ENCODE measurements at places on chromosomes 2 and 18.

DNA sequence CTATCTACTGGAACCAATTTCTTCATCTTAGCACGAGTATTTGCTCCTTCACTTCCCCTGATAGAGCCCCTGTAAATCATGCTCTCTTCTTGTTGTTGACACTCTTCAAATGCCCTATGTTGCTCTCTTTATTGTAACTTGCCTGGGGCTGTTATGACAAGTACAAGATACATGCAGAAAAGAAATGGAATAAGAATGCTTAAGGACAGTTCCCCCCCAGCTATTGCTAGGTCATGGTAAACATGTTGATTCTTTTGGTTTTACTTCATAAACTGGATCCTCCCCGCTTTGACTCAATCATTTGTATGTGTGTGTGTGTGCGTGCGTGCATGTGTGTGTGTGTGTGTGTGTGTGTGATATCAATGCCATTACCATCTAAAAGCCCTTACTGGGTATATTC, 368.5 kb upstream of the CNTNAP5 start:
- no peak for DNase-seq

- no peak for DNase-seq
These were observed 504.8 kb upstream of the LRATD1 start for GRCh38 chr2:14127765-14128164.

DNA sequence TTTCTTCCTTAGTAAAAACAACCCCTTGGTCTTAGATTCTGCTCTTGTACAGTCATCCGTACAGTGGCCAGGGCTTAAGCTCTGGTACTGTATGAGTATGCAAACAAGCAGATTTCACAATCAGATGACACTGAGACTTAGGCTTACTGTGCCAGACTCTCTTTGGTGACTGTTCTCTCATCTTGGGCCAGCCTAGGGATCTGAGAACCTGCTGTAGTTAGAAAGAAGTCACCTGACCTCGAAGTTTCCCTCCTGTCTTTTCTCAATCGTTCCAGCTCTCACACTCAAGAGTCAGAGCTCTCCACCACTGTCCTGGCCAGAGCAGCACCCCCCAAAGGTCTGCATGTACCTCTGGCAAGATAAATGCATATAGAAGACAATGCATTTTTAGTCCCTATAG, 63.2 kb downstream of the ZEB2 start:
- no peak for DNase-seq

DNA sequence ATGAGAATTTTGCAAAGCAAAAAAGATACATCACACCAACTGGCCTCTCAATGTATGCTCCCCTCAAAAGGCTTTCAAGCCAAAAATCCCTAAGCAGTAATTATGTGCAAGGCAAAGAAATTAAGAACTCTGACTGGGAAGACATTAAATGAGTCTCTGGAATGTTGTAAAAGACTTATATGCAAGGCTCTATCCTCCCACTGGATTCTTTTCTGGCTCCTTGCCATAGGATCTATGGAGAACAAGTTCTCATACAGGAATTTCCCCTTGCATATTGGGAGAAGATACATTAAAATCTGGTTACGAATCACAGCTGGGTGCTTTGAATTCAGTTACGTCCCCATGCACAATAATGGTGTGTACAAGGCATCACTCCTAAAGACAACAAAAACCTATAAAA, 73.4 kb upstream of the ATL2 start:
- no peak for DNase-seq

GRCh38 chr2:52933878-52934277, 833.7 kb upstream of the CHAC2 start:
- DNase-seq, result no peak

- DNase-seq, result no peak
These were observed 65.6 kb downstream of the SH3RF3 start for GRCh38 chr2:109194620-109194937.

DNA sequence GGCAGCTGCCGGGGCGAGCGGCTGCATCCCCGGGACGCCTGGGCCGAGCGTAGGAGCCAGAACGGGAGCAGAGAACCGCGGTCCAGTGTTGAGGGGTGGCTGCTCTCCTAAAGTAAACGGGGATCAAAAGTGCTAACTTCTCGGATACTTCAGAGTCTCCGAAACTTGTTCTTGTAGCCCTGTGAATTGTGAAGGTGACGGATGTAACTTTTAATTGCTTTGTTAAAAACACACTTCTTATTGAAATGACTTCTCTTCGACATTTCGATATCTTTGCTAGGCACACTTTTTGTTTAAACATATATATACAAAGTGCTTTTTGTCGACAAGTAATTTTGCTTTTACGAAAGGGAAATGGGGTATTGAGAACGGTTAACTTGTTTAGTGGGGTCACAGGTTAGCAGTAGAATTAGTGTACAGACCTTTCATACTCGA, 540 bp downstream of the ATP9B start:
- DNase-seq, result no peak

- DNase-seq, result no peak
These were observed 13.0 kb downstream of the XDH start for GRCh38 chr2:31401580-31401979.

DNA sequence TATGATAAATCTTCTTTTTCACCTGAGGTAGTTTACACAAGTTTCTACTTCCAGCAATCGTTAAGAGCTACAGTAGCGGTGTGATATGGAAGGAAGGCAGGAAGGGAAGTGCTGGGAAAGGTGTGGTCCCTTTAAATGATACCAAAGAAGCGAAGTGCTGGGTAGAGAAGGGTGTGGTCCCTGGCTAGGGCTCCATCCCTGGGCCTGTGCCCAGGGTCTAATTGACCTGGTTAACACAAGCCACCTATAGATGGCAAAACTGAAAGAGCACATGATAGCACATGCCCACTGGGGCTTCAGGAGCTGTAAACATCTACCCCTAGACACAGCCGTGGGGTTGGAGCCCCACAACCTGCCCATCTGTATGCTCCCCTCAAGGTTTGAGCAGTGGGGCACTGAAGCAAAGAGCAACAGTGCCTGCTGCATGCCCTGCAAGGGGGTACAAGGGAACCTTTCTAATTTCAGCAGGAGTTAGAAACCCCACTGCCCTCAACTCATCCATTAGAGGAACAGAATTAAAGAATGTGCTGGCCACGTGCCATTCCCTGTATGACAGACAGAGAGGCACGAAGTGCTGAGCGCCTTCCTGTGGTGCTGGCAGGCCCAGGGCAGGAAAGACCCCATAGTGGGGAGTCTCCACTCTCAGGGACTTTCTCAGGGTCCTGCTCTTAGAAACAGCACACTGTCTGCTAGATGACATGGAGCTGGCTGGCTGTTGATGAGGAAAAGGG, 153.1 kb upstream of the LMAN1 start:
- DNase-seq, result no peak

- DNase-seq, result no peak
These were observed 779 bp upstream of the LYPD6 start for GRCh38 chr2:149329489-149330126.

- no peak for DNase-seq
These were observed 20.5 kb downstream of the TMEM18 start for GRCh38 chr2:656676-657075.

GRCh38 chr2:1590596-1591460, 153.5 kb downstream of the PXDN start:
- DNase-seq, result no peak

GRCh38 chr2:11786191-11786590, 39.8 kb downstream of the LPIN1 start:
- DNase-seq, result no peak

GRCh38 chr2:206001912-206002311, 84.1 kb downstream of the INO80D start:
- no peak for DNase-seq

GRCh38 chr2:143905587-143905986, 614.3 kb downstream of the ZEB2 start:
- no peak for DNase-seq

DNA sequence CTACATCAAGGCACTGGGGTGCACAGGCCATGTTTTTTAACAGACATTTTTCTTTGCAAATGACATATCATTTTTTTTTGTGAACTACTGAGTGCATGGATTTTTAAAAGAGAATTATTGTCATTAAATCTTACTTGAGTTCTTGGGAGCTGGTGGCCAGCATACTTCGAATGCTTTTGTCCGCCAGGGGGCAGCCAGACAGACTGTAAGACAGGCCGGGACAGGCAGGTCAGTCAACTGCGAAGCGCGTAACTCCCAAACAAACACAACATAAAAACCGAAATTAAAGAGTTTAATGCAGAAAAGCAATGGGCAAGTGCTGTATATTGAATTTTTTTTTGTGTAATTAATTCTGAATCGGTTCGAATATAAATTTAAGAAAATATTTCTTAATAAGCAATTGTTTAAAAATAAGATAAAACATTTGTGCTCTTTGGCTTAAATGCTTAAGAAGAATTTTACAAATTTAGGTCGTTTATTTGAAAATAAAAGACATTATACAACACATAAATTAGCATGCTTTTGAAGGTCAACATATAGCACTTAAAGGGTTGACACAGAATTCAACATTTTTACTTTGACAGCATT, 142.2 kb upstream of the PXDN start:
- peak; percentile 38 for DNase-seq

DNA sequence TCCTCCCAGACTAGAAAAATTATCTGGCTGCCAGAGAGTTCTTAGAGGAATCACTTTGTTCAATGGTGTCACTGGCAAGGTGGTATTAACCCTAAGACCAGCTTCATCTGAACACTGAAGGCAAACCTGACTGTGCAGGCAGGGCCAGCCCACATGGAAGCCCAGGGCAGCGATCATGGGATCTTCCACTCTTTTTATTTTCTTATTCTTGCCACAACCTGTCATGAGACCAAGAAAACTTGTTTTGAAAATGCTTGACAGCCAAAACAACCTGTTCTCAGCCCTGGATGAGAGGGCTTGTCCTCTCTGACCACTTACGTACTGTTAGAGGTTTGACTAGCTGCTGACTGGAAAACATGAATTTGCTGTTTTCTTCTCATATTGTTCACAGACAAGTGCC, 75.3 kb upstream of the FOSL2 start:
- no peak for DNase-seq

DNA sequence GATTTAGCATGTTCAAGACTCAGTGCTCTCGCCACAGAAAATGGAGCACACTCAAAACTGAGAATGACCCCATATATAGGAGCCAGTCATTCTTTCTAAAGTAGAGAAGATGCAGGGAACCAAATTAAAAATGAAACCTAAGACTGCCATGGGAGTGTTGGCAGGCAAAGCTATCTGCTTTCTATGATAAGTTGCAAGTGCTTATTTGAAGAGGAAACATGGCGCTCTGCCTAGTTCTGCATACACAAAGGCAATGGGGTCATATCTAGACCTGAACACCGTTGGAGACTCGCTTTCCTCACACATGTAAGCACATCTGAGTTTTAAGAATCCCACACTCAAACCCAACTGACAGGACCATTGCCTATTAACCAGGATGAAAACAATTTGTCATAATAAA, 292.5 kb downstream of the ALK start:
- no peak for DNase-seq

DNA sequence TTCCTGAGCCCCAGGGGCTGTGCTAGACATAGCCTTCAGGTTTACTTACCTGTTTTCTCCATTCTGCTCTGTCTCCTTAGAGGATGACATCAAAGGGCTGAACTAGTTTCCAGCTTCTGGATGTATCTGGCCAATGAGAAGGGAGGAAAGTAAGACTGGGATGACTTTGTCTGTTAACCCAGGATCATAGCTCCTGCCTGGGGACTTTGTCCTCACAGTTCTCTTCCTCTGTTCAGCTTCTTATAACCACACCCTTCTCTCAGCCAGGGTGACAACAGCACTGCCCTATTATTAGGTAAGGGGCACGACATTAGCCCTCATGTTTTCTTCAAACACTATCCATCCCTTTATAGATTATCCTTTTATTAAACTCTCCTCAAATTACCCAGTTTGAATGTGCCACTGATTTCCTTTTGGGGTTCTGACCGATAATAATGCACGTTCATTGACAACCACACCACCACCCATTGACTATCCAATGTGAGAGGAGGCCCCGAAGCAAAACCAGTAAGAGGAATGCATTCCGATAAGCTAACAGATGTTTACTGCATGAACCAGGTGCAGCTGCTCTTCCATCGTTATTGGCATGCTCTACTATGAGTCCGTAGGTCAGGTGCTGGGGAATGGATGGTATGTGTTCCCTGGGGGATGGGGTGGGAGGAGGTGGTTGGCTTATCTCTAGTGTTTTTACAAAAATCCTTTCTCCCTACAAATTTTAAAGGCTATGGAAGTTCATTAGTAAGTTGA, 23.5 kb downstream of the TSN start:
- DNase-seq, result no peak

GRCh38 chr2:65017335-65017734, 28.1 kb downstream of the SLC1A4 start:
- DNase-seq, result no peak

DNA sequence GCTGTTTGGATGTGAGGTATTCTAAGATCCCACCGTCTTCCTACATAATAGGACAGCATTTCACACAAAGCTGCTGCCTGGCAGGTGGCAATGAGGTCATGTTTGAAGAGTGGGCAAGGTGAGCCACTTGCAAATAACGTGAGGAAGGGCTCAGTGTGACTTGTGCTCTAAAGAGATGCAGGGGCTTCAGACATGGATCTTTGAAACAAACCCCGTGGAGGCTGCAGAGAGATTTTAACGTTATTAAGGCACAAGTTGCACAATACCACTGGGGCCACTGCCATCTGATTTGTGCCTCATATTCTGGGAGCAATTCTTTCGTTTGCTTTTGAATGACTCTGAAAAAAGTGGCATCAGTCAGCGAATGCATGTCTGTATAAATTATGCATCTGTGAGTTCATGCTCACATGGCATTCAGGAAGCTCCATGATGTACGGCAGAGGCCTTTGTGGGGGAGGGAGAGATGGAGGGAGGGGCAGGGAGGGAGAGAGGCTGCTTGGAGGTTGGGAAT, 362.0 kb downstream of the SOX11 start:
- no peak for DNase-seq

DNA sequence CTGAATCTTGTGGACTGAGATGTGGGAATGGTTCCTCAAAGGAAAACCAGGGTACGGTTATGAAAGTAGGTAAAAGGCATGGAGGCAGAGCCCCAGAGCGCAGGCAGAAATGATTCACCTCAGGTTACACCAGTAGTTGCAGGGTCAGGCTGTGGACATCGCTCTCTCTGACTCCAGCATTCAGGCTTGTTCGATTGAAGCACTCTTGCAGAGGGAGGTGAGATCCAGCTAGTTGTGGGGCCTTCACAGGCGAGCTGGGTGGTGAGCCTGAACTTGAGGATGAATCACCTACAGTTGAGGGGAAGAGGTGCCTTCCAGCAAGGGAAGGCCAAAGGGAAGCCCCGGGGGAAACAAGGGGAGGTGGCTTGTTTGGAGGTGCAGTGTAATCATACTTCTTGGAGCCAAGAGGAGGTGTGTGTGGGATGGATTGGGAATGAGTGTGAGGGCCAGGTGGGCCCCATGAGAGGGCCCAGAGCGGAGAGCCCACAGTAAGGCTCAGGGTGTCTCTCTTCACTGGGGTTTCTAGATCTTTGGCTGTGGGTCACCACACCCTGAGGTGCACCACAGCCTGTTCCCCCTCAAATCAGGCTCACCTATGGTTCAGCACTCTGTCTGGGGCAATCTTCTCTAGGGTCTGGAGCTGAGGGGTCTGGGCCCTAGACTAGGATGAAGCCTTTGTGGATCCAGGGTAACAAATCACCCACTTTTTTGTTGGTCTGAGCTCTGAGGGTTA, 48.5 kb upstream of the MCFD2 start:
- DNase-seq, result no peak

All from CD4-positive, alpha-beta T cell treated with Interleukin-17A for 4 hours (primary cell).